ENCODE measurements at places on chromosomes 4 and X. TPM values are rescaled to one million over a fixed set of nuclear protein-coding genes. Genes with fewer than 3 reads are reported as not detected.

Gene FMR1NB
- not detected for total RNA-seq

Gene NWD2
- not detected for total RNA-seq

Gene TXK
- total RNA-seq, result not detected

Gene FDCSP
- total RNA-seq, result not detected

Gene PDCL2
- total RNA-seq, result not detected

Gene JAKMIP1
- not detected for total RNA-seq

Gene GSX2
- not detected for total RNA-seq

Gene GAGE12E
- total RNA-seq, result not detected

Gene SLC9B1
- total RNA-seq, result not detected

Gene ADH6
- 0.05 TPM for total RNA-seq

Gene XG
- total RNA-seq, result not detected

Gene CCKAR
- total RNA-seq, result not detected

Gene TGIF2LX
- not detected for total RNA-seq

Gene ZNF185
- 9.3 TPM for total RNA-seq

Gene TENM3
- 1.8 TPM for total RNA-seq

Gene DCHS2
- not detected for total RNA-seq

Gene CCNG2
- 2.8 TPM for total RNA-seq

Gene GABRE
- 27.3 TPM for total RNA-seq

Gene ARSD
- 14.2 TPM for total RNA-seq

Gene SLC2A9
- total RNA-seq, result 0.98 TPM

Gene SCML1
- total RNA-seq, result 4.3 TPM

Gene NDST4
- total RNA-seq, result not detected

Gene SSX4B
- total RNA-seq, result not detected

Measured in A549 treated with GW870086 at 1 μM for 4 hours (cell line).